ENCODE measurements at places on chromosomes 4 and X.

- DNase-seq = no peak
Observed at GRCh38 chr4:83780053-83780733, 244.3 kb downstream of the GPAT3 start.

- DNase-seq = peak; percentile 92
Observed at GRCh38 chr4:32140636-32141035, 1420.5 kb downstream of the PCDH7 start.

GRCh38 chrX:132594129-132594528 lies 105.3 kb upstream of the MBNL3 start:
- DNase-seq = no peak

- no peak for DNase-seq
Observed at GRCh38 chr4:187019896-187020295, 296.2 kb upstream of the FAT1 start.

GRCh38 chr4:83011689-83012199 lies 1.1 kb upstream of the LIN54 start:
- DNase-seq = no peak

- DNase-seq = no peak
Observed at GRCh38 chrX:35392232-35392631, 405.9 kb upstream of the MAGEB16 start.

GRCh38 chr4:26226629-26227376 lies 94.0 kb upstream of the RBPJ start:
- DNase-seq = no peak

DNA sequence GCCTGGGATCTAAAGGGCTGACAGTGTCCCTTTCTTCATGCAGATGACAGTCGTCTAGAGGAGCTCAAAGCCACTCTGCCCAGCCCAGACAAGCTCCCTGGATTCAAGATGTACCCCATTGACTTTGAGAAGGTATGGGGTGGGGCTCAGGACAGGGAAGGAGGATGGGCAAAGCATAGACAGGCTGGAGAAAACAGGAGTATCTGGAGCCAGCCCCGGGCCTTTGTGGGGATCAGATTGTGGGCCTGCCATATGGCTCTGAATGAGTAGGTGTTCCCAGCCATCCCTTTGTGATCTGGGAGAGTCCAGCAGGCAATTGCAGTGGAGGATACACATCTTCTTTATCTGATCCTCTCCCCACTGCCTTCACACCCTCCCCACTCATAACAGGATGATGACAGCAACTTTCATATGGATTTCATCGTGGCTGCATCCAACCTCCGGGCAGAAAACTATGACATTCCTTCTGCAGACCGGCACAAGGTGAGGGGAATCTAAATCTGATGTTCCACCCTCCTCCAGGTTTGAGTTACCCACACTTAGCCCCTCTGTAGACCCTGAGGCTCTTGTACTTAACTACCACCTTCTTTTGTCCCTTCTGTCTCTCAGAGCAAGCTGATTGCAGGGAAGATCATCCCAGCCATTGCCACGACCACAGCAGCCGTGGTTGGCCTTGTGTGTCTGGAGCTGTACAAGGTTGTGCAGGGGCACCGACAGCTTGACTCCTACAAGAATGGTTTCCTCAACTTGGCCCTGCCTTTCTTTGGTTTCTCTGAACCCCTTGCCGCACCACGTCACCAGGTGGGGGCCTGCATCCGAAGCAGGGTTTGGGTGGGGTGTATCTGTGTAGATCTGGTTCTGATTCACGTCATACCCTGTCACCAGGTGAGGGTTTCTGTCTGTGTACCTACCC lies 5.8 kb upstream of the CDK16 start:
- peak; percentile 16 for DNase-seq

DNA sequence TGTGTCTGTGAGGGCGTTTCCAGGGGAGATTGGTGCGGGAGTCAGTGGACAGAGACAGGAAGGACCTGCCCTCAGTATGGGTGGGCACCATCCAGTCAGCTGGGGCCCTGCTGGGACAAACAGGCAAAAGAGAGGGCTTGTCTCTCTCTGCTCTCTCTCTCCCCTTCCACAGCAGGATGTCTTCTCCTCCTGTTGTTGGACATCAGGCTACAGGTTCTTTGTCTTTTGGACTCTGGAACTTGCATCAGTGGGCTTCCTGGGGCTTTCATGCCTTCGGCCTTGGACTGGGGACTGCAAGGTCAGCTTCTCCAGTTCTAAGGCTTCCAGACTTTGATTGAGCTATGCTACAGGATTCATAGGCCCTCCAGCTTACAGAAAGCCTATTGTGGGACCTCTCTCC lies 59.6 kb downstream of the ADGRA3 start:
- no peak for DNase-seq

- DNase-seq = no peak
Observed at GRCh38 chrX:108310506-108310905, 127.7 kb downstream of the COL4A6 start.

DNA sequence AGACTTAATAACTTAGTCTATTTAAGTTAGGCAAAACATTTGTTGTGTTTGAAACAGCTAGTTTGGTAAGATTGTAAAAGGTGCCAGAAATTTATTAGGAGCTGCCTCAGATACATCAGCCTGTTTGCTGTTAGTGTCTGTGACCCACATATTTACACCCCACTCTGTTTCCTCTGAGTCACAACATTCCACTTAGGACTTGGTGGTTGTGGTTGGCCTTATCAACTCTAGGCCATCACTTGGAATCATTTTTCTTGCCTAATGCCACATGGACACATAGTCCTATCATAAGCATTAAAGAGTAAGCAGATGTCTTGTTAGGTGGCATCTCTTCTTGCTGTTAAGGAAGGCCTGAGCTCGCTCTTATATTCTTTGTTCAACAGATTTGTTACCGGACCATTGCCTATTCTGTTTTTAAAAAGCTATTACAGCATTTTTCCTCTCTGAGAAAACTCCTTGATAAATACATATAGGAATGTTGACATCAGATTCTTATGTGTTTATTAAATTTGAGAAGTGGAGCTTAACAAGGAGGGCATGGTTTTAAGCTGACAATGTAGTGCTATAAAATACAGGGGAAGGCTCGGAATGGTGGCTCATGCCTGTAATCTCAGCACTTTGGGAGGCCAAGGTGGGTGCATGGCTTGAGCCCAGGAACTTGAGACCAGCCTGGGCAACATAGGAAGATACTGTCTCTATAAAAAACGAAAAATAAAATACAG lies 51.2 kb upstream of the PGRMC2 start:
- DNase-seq = peak; percentile 87

GRCh38 chrX:65642914-65643491 lies 24.5 kb upstream of the MSN start:
- DNase-seq = no peak

- peak; percentile 83 for DNase-seq
Observed at GRCh38 chr4:85402371-85402770, 72.6 kb upstream of the ARHGAP24 start.

- DNase-seq = no peak
Observed at GRCh38 chr4:86981789-86982188, 47.0 kb downstream of the AFF1 start.

GRCh38 chr4:41394481-41394894 lies 137.8 kb downstream of the UCHL1 start:
- DNase-seq = no peak

DNA sequence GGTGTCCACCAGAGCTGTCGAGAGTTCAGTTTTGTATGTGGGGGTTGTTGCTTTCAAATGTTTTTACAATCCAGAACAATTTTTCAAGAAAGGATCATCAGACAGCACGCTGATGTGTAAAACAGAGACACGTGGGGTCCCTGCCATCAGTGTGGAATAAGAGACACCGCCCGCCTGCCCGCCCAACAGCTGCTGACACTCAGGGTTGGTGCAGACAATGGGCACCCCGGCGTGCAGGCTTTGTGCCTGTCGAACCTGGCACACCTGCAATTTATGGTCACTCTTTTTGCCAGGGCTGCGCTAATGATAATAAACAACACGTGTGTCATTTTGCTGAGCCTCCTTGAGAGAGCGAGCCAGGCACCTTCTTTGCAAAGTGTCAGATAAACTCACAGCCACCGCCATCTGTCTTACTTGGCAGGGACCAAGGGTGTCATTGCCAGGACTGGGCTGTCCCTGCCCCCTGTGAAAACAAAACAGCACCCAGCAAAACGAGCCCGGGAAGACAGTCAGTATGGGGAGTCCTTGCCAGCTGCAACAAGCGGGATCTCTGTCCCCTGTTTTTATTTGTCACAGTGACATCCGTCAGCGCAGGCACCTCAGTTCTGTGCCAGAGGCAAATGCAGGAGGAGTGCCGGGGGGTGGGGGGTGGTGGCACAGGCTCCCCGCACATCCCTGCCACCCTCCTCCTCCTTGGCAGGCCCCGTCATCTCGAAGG lies 69.1 kb downstream of the PSAPL1 start:
- no peak for DNase-seq

- DNase-seq = no peak
Observed at GRCh38 chr4:83361416-83362103, 26.9 kb upstream of the HPSE start.

Measured in fibroblast of skin of scalp (primary cell).